ENCODE measurements at places on chromosomes 6 and 20.

- DNase-seq = no peak
Measured at GRCh38 chr20:47868236-47868635, 83.0 kb upstream of the SULF2 start.

GRCh38 chr6:40163924-40164323 lies 229.7 kb upstream of the MOCS1 start:
- no peak for DNase-seq

- DNase-seq = no peak
Measured at GRCh38 chr6:9335431-9335830, 900.1 kb upstream of the SLC35B3 start.

GRCh38 chr6:110755411-110755834 lies 59.8 kb downstream of the CDK19 start:
- DNase-seq = no peak

DNA sequence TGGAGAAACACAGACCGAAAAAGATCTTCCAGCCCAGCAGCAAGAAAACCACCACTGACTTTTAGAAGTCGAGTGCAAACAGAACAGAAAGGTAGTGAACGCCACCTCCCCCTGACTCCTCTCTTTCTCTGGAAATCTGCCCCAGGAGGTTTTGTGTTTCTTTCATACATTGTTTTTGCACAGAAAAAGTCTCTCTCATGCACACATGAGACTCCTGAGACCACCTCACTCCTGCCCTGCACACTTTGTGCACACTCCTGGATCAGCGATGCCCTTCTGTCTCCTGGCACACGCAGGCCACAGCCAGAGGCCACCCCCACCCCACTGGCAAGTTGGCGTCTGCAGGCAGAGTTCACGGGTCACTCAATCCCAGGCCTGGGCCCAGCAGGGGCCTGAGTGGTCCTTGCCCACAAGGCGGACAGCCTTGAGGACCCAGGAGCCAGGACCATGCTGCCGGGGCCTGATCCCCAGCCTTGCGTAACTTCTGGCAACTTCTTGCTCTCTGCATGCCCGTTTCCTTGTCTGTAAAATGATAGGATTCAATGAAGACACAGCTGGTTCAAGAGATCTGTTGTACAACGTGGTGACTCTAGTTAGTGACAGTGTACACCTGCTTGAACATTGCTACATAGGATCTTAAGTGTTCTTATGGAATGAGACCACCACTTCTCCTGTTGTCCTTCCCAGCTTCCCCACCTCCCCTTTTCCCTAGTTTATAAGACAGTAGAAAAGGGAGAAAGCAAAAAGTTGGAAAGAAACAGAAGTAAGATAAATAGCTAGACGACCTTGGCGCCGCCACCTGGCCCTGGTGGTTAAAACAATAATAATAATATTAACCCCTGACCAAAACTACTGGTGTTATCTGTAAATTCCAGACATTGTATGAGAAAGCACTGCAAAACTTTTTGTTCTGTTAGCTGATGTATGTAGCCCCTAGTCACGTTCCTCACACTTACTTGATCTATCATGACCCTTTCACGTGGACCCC lies 30.2 kb upstream of the CST7 start:
- no peak for DNase-seq

DNA sequence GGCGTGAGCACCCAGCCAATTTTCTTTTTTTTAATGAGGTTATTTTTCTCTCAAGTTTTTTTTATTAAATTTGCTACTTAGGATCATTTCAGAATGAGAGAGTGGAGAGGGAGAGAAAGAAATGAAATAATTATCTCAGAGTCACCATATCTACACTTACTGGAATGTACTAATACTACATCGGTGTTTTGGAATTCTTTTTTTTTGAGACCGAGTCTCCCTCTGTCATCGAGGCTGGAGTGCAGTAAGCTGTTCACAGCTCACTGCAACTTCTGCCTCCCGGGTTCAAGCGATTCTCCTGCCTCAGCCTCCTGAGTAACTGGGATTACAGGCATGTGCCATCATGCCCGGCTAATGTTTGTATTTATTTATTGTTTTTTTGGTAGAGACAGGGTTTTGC lies 27.8 kb downstream of the ANKRD6 start:
- no peak for DNase-seq

GRCh38 chr6:33298773-33299236 lies at the start of gene RGL2:
Gene RGL2, minus strand, starts transcription at chr6:33298942. Its CDS starts 332 bp downstream, at chr6:33298610.
- no peak for DNase-seq

DNA sequence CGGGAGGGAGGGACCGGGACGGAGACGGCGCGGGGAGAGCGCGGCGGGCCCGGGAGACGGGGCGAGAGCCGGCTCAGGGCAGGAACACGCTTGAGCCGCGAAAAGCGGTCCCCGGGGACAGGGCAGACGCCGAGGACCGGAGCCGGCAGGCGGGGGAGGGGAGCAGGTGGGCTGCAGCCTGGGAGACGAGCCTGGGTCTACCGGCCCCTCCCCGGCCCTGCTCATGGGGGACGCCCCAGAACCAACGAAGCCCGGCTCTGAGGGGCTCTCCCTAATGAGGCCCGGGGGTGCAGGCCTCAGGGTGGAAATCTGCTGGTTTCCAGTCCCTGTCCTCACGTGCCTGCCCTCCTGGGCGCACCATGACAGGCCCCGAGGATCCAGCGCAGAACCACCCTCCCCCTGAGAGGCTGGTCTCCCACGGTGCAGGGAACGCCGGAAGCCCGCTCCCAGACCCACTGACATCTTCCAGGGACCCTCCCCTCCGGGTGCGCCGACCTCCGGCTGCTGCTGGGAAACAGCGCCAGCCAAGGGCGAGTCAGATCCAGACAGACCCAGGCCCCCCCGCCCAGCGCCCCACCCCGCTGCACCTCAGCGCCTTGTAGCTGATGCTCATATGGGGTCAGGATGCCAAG lies 571 bp upstream of the EEF1A2 start:
- no peak for DNase-seq

DNA sequence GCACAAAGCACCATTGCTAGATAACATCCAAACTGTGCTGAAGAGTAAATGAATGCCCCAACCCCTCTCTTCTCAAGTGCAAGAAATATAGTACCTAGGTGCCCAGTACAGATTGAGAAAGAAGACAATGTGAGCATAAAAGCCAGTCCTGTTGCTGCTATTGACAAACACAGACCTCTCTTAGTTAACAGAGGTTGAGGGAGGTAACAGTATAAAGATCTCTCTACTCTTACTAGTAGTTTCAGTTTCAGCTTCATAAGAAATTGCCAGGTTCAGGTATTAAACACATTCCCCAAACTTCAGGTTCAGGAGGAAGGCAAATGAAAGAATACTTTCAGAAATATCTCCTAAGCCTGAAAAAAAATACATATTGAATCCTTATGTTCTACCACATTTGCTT lies 31.4 kb downstream of the TBC1D32 start:
- DNase-seq = no peak

DNA sequence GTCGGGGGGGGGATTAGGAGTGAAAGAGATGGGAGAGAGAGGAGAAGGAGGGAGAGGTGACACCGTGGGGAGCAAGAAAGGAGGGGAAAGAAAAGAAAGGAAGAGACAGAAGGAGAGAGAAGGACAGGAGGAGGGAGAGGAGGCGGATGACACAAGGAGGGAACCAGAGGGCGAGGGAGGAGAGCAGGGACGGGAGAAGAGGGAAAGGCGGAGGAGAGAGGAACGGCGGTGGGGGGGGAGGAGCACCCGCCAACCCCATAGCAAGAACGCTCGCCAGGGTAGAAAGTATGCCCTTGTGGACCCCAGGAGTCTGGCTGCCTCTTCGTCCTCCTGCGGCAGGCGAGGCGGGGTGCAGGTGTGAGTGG lies 4.5 kb upstream of the INSM1 start:
- no peak for DNase-seq

DNA sequence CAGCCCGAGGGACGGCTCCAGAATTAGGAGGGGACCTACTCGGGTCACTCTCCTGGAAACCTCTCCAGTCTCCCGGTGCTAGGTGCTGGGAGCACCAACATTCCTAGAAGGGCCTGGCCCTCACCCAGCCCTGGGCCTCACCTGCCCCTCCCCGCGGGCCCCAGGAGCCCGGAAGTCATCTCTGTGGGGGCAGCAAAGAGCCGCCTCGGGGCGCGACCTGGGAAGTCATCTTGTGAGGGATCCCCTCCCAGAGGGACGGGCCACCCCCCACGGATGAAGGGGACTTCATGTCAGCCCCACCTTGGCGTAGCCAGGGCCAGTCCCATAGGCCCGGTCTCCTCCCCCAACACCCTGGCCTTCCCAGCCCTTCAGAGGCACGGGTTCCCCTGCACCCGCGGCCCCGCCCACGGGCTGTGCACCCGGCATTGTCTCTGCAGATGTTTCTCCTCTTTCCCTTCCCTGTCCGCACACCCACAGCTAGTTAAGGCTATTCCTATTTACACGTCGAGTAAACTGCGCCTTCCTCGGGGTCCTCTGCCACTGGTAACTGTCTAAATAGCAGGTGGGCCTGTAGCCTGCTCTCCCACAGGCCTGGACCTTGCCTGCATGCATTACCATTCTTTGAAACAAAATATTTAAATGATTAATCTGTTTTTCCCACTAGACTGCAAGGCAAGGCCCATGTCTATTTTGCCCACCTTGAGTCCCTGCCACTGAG lies 896 bp upstream of the RNASET2 start:
- no peak for DNase-seq

DNA sequence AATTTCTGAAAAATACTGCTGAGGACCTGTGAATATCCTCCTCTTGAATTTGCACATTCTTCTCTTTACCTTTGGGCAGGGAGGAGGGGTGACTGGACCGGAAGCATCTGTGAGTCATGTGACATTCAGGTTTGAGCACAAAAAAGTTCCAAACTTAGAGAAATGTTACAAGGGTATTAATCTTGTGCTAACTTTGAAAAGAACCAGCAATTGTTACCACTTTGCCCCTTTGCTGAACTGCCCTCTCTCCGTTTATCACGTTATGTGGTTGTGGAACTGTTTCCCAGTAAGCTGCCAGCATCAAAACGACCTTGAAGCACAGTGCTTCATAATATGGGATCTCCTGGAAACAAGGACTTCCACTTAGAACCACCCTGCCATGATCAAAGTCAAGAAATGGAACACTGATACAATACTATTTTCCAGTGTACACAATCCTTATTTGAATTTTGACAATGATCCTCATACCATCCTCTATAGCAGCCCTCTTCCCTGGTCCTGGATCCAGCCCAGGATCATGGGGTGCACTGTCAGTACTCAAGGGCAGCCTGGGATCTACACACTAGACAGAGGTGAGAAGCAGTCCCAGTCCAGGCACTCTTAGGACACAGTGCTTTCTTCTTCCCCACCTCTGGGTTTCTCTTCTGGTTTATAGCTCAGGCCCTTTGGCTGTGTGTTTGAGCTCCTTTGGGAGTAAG lies 2.3 kb upstream of the TUBB1 start:
- DNase-seq = no peak

DNA sequence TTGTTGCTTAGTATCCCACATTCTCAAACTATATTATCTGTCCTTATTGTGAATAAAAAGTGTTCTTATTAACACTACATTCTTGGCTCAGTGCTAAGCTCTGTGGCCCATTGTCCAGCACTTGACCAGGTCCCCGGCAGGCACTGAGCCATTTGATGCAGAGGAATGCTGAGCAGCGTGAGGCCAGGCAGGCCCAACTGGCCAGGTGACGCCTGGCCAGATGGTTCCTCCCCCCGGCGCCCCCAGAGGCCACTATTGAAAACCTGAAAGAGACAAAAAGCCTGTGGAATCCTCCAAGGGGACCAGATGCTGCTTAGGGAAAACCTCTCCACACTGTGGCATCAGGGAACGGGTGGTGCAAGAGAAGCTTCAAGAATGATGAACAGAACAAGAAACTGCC lies 597.5 kb upstream of the JAG1 start:
- DNase-seq = no peak

GRCh38 chr6:132790450-132790849 lies 8.0 kb downstream of the SLC18B1 start:
- DNase-seq = no peak

GRCh38 chr20:63501818-63502670 lies 3.2 kb upstream of the EEF1A2 start:
- no peak for DNase-seq

- DNase-seq = no peak
Measured at GRCh38 chr20:19423900-19424620, 211.6 kb downstream of the SLC24A3 start.

- DNase-seq = no peak
Measured at GRCh38 chr20:5504061-5504739, 187.4 kb upstream of the PROKR2 start.

- DNase-seq = no peak
Measured at GRCh38 chr6:168699631-168700295, 258.8 kb downstream of the SMOC2 start.

GRCh38 chr20:56802805-56803204 lies 173.7 kb downstream of the TFAP2C start:
- no peak for DNase-seq

GRCh38 chr6:37974943-37975342 lies 155.4 kb downstream of the ZFAND3 start:
- DNase-seq = no peak

GRCh38 chr6:363909-364308 lies 27.6 kb upstream of the IRF4 start:
- DNase-seq = no peak

DNA sequence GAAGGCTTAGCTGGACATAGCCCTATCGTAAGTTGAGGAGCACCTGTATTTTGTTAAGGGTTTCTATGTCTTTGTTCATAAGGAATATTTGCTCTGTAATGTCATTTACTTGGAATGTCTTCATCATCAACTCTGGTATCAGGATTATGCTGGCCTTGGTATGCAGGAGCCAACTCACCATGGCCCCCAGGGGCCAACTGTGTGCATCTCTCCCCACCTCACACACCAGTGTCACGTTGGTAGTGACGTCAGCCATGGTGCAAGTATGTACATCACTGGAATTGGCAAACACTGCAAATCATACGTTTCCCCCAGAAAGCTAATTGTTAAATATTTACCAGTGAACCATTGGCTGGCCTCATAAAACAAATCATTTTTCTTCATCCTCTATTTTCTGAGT lies 70.8 kb downstream of the YTHDF1 start:
- DNase-seq = no peak

DNA sequence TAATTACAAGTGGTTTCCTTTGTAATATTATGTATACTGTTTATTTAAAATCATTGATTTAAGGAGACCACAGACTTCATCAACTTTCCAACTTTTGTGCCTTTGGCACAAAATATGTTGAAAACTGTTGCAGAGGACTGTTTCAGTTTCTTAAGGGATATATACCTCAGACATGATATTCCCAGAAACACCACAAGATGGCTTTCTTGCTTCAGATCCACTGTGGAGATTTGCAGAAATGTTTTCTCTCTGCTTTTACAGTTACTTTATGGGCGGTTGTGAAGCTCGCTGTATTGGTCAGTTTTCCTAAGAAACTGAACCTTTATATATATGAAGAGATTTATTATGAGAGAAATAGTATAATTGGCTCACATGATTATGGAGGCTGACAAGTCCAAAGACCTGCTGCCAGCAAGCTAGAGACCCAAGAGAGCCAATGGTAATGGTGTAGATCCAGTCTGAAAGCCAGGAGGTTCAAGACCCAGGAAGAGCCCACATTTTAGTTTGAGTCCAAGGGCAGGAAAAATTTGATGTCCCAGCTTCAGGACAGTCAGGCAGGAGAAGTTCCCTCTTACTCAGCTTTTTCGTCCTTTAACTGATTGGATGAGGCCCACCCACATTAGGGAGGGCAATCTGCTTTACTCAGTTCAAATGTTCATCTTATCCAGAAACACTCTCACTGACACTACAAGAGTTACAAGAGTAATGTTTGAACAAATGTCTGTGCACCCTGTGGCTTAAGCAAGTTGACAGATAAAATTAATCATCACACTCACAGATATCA lies 12.8 kb downstream of the ME1 start:
- DNase-seq = peak; percentile 54

- no peak for DNase-seq
Measured at GRCh38 chr20:34268851-34269636, 27.8 kb downstream of the ASIP start.

GRCh38 chr6:26156850-26157250 lies 69.6 kb downstream of the HFE start:
- peak; percentile 7 for DNase-seq
